ENCODE measurements at places on chromosomes 3 and 15.

GRCh38 chr3:72836923-72837322 is 11.3 kb downstream of the SHQ1 start:
- no peak for DNase-seq

- no peak for DNase-seq
Observed at GRCh38 chr3:69906351-69906966, 93.1 kb upstream of the SAMMSON start.

GRCh38 chr3:35639254-35640186 is at the start of gene ARPP21:
TSS of gene ARPP21 (plus strand) at chr3:35639525. CDS start at chr3:35681752, 42,227 bp downstream.
- DNase-seq: no peak

- no peak for DNase-seq
Observed at GRCh38 chr3:12750658-12751071, 8.4 kb downstream of the TMEM40 start.

DNA sequence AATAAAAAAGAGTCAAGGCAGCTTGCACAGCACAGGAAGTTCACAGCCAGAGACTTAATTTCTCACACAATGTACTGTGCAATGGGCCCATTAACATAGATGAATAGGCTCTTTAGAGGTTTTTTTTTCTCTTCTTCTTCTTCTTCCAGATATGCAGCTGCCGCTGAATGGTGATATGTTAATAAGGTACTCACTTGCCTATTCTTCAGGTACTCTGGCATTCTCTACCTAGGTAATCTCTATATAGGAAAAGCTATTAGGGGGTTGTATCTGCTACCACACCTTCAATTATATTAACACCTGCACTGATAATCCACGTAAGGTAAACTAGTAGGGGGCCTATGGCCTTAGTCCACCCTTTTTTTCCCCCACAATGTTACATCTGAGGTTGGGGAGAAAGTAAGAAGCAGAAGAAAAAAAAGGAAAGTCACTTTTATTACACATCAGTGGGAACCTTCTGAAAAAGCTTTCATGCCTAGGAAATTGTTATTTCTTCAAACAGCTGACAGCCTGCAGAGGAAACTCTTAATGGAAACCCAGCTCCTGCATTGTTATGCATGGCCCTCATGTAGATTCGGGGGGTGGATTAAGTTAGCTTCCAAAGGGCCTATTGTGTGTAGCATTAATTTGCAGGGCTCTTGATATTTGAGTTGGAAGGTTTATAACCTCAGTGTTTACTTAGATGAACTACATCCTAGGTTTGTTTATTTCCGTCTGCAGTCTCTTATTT is 525.5 kb downstream of the ZIC1 start:
- DNase-seq: no peak

- no peak for DNase-seq
Observed at GRCh38 chr3:65996589-65996988, 42.1 kb downstream of the MAGI1 start.

GRCh38 chr15:95365511-95366107 is 964.9 kb upstream of the NR2F2 start:
- no peak for DNase-seq

GRCh38 chr3:155876037-155876436 is 5.6 kb downstream of the GMPS start:
- no peak for DNase-seq

DNA sequence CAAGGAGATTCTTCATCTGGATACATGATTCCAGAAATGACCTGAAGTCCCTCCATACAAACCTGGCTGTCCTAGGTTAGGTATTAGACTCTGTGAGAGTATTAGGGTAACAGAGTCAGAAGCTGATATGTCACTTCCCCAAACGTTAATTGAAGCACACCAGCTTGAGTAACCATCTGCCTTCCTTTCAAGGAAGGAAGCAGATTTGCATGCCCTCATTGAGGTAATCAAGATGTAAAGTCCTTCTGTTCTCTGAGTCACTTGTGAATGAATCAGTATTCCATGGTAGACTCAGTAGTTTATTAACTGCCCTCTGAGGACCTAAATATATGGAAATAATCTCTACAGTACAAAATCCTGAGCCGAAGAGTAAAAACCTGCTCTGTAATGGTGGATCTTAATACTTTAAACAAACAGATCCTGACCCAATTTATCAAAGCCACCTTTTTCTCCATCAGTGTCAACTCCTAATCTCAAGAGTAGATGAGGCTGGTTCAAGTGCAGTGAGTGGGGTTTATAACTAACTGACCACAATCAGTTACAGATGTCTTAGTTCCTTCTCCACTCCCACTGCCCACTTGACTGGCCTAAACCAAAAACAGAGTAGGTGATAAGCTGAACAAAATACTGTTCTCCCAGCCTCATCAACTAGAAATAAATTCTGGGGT is 246.2 kb upstream of the CHRM5 start:
- DNase-seq: no peak

DNA sequence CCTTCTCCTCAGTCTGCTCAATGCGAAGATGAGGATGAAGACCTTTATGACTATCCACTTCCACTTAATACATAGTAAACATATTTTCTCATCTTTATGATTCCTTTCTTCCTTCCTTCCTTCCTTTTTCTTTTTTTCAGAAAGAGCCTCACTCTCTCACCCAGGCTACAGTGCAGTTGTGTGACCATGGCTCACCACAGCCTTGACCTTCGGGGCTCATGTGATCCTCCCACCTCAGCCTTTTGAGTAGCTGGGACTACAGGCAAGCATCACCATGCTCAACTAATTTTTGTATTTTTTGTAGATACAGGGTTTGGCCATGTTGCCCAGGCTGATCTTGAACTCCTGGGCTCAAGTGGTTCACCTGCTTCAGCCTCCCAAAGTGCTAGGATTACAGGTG is 52.0 kb upstream of the RAP2B start:
- no peak for DNase-seq

- DNase-seq: no peak
Observed at GRCh38 chr15:100642213-100642949, 40.0 kb downstream of the ASB7 start.

GRCh38 chr15:77066971-77067690 is 3.8 kb downstream of the TSPAN3 start:
- DNase-seq: no peak

GRCh38 chr15:70214941-70215635 is 117.4 kb upstream of the TLE3 start:
- no peak for DNase-seq

GRCh38 chr3:189272500-189273119 is 100.8 kb downstream of the TPRG1 start:
- no peak for DNase-seq

- DNase-seq: no peak
Observed at GRCh38 chr3:174156200-174156599, 702.9 kb upstream of the NAALADL2 start.

DNA sequence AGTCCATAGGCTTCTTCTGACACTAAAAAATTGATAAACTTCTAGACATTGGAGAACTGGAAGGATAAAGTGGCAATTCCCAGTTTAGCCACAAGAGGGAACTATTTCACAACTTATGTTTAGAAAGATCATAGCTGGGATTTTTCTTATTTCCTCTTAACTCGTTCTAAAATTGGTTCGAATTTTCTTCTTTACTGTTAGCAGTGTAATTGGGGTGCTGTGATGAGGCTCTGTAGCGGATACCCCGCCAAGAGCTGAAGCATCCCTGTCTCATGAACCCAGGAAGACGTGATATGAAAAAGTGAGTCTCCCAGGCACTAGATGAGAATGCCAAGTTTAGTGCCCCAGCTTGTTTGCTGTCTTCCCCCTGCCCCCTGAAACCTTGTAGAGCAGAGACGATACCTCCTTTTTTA is 85.1 kb downstream of the PDCD6IP start:
- no peak for DNase-seq

- DNase-seq: no peak
Observed at GRCh38 chr3:179681492-179682263, 28.8 kb downstream of the USP13 start.

DNA sequence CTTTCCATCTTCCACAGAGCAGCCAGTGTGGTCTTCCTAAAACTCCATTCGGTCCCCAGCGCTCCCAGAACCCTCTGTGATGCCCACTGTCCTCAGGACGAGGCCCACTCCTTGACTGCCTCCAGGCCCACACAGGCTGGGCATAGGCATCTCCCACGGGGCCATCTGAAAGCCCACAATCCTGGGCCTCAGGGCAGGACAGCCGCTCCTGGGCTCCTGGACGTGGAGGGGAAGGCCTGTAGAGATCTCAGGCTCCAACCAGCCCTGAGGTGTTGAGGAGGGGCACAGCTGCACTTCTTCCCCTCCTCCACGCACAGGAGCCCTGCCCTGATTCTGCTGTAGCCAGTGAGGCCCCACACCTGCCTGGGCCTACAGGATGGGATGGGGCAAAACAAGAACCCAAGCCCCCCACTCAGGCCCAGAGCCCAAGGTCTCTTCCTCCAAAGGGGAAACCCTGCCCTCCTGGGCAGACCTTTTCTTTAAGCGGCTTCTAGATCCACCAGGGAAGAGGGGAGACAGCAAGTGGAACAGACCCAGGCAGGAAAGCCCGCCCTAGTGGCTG is 25.9 kb downstream of the SHISA5 start:
- no peak for DNase-seq

- no peak for DNase-seq
Observed at GRCh38 chr15:75989045-75989444, 23.2 kb downstream of the NRG4 start.
